ENCODE measurements at places on chromosomes 7 and 10. TPM values are rescaled to one million over a fixed set of nuclear protein-coding genes. Genes with fewer than 3 reads are reported as not detected.

- no peak for DNase-seq
Measured at GRCh38 chr10:6532321-6532720, 47.8 kb downstream of the PRKCQ start.

DNA sequence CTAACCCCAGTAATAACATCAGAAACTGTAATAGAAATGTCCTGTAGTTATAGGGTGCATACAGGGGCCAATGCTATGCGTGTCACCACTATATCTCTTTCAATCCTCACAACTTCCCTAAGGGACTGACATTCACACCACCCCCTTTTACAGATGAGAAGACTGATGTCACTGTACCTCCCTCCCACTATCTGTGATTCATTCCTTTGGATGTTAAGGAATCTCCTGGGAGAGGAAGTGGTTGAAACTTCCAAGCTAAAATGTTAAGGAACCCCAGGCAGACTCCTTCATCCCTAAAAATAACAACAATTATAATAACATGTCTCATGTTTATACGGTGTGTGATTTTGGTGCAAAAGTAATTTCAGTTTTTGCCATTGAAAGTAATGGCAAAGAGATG lies 5.4 kb downstream of the COL13A1 start:
- DNase-seq, result no peak

GRCh38 chr7:27164045-27164366 lies 1.3 kb downstream of the HOXA9 start:
- DNase-seq, result no peak

- DNase-seq, result no peak
Measured at GRCh38 chr10:4763960-4764428, 62.0 kb upstream of the AKR1E2 start.

DNA sequence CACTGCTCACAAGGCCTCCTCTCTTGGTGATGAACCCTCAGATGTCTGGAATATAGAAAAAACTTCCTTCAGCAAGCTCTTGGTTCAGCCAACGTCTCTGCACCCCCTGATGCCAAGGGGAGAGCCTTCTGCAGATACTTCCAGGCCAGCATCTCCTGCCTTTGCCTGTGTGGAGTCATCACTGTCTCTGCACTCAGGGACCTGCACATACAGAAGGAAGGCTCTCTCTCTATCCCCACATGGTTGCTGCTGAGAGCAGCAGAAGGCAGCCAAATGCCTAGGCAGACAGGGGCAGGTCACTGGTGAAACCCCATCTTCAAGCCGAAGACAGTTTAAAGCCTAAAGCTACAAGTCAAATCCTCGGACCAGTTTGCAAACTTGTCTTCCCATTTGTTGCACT lies 137.6 kb downstream of the WDR11 start:
- no peak for DNase-seq

DNA sequence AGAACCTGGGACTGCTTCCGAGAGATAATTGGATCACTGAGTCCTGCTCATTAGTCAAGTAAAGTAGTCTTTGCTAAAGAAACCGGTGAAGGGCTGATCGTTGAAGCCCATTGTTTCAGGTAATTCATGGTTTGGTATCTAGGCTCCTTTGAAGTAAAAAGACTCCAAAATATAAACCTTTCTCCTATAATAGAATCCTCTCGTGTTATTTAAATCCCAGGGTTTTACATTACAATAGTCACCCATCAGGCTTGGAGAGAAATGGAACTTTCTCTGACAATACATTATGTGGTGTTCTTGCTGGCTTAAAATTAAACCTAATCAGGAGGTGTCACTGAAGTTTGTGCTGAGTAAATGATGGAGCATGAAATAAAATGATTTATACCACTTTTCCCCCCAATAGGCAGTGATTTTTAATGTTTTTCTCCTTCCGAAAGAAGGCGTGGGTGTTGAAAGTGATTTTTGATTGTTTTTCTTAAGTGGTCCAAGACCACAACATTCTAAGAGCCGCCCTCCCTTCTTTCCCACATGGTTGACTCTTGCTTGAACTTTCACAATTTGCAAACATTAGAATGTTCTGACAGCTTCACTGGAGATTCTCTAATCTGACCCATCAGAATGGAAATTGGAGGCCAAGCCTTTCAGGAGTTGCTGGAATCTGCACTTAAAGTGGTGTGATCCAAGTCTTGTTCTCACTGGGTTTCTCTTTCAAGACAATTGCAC lies 44.2 kb downstream of the LRMDA start:
- DNase-seq, result no peak

- no peak for DNase-seq
Measured at GRCh38 chr10:14507176-14507575, 176.5 kb upstream of the FRMD4A start.

DNA sequence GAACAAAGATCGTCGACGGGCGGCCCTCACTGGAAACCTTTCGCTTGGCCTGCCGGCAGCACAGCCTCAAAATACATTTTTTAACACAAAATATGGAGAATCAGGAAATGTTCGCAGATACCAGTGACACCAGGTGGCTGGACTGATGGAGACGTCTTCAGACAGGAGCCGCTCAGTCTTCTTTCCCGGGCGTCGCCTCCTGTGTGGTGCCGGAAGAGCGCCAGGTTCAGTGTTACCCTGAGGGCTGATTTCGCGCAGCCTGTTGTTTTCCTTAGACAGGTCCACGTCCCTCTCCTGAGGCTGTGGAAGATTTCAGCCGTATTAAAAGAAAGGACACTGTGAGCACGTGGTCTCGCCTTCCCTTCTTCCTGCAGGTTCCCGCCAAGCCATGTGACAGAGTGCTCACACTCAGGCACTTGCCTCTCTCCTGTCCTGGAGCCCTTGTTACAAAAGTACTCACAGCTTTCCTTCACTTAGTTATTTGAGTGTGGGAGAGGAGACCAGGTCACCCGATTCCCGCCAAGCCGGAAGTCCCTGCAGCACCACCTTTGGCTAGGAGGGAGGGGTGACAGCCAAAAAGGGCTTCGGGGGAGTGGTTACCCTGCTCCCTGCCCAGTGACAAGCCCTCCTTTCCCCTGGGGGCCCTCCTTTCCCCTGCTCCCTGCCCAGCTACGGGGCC lies 21.7 kb upstream of the PWWP2B start:
- DNase-seq, result no peak

- no peak for DNase-seq
Measured at GRCh38 chr10:102436312-102436711, 3.9 kb upstream of the CUEDC2 start.

DNA sequence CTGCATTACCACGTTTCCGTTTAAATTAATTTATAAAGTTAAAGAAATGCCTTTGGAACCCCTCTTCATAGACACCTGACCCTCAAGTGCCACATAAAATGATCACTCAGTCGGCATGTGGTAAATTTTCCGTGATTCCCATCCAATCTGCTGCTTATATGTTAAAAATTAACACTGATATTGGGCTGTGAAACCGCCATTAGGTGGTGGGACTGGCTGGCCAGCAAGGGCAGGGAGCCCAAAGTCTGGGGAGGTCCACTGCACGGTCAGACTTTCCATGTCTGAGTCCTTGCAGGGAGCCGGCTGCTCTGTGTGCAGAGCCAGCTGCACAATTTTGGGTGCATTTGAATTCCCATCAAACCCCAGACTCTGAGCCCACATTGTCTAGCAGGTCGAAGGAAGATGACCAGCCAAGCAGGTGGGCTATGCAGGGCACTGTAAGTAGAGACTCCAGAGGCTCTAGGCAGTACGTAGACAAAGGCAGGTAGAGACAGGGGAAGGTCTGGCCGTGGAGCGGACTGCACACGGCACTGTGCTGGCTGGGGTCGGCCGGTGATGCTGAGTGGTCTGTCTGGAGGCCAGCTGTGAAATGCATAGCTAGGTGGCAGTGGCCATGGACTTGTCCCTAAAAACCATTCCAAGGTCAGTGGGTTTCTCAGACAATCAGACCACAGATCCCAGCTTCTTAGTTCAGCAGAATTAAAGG lies 122.9 kb downstream of the SH3PXD2A start:
- no peak for DNase-seq

- peak; percentile 77 for DNase-seq
Measured at GRCh38 chr10:69659241-69660038, 29.4 kb downstream of the FAM241B start.

- no peak for DNase-seq
Measured at GRCh38 chr10:119691726-119692125, 34.1 kb upstream of the INPP5F start.

GRCh38 chr10:73509695-73510094 lies 13.9 kb upstream of the PPP3CB start:
- no peak for DNase-seq

- DNase-seq, result no peak
Measured at GRCh38 chr7:28920424-28920823, 37.7 kb downstream of the TRIL start.

- DNase-seq, result no peak
Measured at GRCh38 chr10:32332299-32332750, 14.6 kb downstream of the EPC1 start.

- no peak for DNase-seq
Measured at GRCh38 chr10:122078965-122079795, 90.2 kb downstream of the TACC2 start.

- DNase-seq, result no peak
Measured at GRCh38 chr7:80330434-80330833, 181.4 kb downstream of the GNAT3 start.

DNA sequence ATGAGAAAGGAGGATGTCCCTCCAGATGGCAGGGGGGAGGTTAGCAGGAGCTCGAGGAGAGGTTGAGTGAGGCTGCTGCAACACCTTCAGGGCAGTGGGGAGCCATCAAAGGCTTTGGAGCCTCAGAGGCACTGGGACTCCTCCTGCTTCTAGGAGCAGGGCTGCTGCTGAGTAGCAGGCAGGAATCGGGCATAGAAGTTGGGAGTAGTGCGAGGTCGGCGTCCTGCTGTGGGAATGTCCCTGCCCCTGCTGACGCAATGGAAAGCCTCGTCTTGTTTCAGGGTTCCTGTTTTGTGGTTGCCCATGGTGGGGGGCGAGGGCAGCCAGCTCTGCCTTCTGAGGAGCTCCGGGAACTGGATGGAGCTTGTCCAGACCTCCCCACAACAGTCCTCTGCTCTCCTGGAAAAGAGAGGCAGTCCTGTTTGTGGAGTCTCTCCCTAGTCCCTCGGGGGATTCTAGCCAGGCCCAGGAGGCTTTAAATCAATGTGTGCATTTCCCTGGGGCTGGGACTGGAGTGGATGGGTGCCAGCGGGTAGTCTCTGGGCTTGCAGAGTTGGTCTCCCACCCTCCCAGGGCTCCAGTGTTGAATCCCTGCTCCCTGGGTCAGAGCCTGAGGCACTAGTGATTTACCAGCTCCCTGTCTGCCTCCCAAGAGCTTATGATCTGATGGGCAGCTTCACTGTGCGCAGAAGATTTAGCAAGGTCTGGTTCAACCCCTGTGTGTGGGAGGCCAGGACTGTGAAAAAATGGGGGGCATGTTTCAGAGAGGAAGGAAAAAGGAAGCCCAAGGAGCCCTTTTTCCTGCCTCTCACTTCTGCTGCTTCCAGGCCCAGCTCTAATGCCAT lies 98.7 kb upstream of the PPIF start:
- DNase-seq, result no peak

GRCh38 chr10:110486680-110487410 lies 10.9 kb upstream of the DUSP5 start:
- no peak for DNase-seq

DNA sequence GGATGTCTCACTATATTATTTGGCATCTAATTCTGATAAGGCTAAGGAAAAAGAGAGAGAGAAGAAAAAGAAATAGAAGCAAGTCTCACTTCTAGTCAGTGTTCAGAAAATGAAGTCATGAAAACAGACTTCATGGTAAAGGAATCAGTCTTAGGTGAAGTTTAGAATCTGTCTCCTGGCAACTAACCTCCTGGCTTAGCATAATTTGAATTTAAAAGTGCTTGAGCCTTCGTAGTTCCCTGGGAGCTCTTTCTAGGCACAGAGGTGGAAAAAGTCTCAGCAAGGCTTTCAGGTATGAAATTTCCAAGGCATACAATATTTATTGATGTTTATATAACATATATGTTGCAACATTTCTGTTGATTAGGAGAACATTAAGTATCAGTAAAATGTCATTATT lies 10.4 kb downstream of the CHRM2 start:
- DNase-seq, result no peak

GRCh38 chr7:121609208-121609607 lies 213.1 kb upstream of the FAM3C start:
- no peak for DNase-seq

DNA sequence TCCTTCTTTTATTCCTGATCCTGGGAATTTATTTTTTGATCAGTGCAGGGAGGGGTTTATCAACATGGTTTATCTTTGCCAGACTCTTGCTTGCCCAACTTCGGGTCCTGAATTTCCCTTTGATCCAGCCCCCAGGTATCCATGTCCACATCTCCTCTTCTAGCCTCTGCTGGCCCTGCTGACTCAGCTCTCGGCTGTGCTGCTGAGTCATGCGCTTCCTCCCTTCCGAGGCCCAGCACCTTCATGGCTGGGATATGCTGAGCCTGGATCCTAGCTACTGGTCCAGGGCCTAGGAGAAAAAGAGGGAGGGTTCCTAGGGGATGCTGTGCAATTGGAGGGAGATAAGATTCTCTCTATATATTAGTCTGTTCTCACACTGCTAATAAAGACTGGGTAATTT lies 380.7 kb upstream of the SHH start:
- no peak for DNase-seq

DNA sequence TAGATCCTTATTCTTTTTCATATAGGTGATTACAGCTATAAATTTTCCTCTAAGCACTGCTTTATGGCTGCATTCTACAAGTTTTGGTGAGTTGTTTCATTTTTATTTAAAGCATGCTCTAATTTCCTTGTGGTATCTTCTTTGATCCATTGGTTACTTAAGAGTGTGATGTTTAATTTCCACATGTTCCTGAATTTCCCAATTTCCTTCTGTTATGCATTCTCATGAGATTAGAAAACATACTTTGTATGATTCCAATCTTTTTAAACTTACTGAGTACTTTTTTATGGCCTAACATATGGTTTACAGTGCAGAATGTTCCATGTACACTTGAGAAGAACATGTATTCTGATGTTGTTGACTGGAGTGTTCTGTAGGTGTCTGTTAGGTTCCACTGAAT lies 53.4 kb downstream of the MYL10 start:
- no peak for DNase-seq

- no peak for DNase-seq
Measured at GRCh38 chr10:107280293-107280692, 115.8 kb upstream of the SORCS1 start.

GRCh38 chr10:31624611-31625010 lies 304.0 kb downstream of the ARHGAP12 start:
- no peak for DNase-seq

- no peak for DNase-seq
Measured at GRCh38 chr10:64558094-64558835, 1037.1 kb downstream of the REEP3 start.

TMEM178B gene
- polyA plus RNA-seq, result 0.52 TPM

KLLN gene
- polyA plus RNA-seq, result 1.5 TPM

PIP gene
- polyA plus RNA-seq, result not detected

GLI3 gene
- 18.9 TPM for polyA plus RNA-seq

TMEM270 gene
- 0.27 TPM for polyA plus RNA-seq

CDK6 gene
- 48.9 TPM for polyA plus RNA-seq

ENKUR gene
- 4.1 TPM for polyA plus RNA-seq

PDZD7 gene
- 3.3 TPM for polyA plus RNA-seq

RGR gene
- not detected for polyA plus RNA-seq

CH25H gene
- not detected for polyA plus RNA-seq

MSMB gene
- not detected for polyA plus RNA-seq

RBP3 gene
- 0.10 TPM for polyA plus RNA-seq

SRI gene
- 140 TPM for polyA plus RNA-seq

HEPACAM2 gene
- polyA plus RNA-seq, result 5.9 TPM
